ENCODE measurements at places on chromosomes 6 and 20.

GRCh38 chr6:118652051-118652615 is 742 bp upstream of the CEP85L start:
- DNase-seq = no peak

DNA sequence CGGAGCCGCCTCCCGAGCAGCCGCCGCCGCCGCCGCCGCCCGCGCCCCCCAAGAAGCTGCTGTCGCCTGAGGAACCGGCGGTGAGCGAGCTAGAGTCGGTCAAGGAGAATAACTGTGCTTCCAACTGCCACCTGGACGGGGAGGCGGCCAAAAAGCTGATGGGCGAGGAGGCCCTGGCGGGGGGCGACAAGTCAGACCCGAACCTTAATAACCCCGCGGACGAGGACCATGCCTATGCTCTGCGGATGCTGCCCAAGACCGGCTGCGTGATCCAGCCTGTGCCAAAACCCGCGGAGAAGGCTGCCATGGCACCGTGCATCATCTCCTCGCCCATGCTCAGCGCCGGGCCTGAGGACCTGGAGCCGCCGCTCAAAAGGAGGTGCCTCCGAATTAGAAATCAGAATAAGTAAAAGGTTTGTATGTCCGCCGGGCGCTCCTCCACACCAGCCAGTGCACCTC is 145.2 kb downstream of the SOBP start:
- DNase-seq = no peak

DNA sequence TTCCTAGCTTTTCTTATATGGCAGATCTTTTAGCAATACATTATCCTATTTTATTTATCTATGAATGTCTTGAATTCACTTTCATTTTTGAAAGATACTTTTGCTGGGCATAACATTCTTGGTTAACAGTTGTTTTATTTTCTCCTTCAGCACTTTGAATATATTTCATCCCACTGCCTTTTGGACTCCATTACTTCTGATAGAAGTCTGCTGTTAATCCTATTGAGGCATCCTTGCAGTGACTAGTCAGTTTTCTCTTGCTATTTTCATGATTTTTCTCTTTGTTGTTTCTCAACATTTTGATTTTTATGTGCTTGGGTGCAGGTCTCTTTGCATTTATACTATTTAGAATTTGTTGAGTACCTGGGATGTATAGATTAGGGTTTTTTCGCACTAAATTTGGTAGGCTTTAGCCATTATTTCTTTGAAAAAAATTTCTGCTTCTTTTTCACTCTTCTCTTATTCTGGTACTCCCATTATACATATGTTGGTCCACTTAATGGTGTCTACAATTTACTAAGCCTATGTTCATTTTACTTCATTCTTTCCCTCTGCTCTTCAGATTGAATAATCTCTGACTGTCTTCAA is 53.2 kb downstream of the PHACTR3 start:
- DNase-seq = no peak

DNA sequence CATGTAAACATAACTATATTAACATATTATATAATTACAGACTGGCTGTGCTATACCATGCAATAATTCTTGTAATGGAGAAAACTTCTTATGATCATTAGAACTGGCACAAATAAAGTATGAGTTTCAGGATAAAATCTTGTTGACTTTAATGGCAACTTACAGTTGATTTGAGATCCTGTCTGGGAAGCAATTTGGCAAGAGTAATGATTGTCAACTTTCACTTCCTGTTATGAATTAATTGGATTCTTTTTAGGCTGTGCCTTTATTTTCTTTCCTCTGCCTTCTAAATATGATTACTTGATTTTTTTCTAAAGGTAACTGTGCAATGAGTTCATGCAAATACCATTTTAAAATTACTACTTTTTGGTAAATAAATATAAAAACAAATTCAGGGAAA is 158.1 kb upstream of the B3GAT2 start:
- no peak for DNase-seq

DNA sequence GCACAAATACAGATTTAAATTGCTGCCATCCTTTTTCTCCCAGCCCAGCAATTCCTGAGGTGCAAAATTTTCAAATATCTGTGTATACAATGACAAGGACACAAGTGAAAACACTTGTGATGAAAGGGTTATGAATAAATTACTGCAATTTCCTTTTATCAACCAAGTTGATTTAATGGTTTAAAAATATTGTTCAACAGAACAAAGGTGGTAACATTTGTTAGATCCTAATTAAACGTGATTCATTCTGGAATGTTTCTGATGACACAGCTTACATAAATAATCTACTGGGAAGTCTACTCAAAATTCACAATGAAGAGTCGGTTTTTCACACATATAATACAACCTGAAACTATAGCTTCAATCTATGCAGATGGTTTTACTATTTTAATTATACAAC is 17.1 kb downstream of the B4GALT5 start:
- no peak for DNase-seq

- DNase-seq = no peak
These were observed 206.2 kb downstream of the WDR27 start for GRCh38 chr6:169495601-169496000.

DNA sequence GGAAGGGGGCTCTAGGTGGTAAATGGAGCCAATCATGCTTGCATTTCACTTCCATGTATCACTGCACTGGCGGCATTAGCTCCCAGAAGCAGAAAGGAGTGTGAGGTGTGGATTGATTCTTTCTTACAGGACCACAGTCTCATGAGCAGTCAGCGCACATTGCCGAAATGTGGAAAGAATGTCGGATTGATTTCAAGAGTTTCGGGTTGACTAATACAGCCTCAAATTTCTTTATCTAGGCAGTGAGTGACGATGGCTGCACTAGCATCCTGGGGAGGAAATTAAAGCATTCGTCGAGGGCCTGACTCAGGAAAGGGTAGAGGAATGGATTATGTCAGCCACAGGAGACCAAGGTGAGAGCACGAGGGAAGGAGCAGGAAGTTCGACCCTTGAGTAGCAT is 222.8 kb upstream of the CDYL start:
- no peak for DNase-seq

- DNase-seq = no peak
These were observed 9.2 kb downstream of the ZHX3 start for GRCh38 chr20:41308290-41308711.

DNA sequence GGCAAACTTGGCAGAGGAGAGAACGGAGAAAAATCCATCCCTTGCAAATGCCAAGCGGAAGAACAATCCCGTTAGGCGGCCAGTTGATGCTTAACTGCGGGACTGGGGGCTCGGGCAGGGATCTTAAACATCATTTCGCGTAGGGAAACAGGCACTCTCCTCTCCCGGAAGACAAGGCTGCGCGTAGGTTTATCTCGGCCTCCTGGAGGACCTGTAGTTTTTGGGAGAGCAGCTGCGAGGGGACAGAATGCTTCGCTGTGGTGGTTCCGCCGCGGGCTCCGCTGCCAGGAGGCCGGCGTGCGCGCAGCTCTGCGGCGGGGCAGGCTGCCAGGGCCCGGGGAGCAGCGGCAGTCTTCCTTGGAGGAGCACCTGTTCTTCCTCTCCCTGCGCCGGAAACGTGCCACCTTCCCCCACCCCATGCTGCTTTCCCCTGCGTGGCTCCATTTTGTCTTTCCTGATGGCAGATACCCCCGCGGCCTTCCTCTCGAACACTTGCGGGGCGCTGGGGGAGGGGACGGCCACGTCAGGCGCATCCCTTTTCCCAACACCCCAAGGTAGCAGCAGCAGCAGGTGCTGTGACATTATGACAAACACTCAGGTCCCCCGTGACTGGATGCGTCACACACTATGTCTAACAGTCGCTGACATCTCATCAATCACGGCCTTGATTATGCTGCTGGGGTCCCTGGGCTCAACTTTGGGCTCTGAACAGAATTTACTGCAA is 230.7 kb upstream of the BTBD3 start:
- DNase-seq = no peak

GRCh38 chr20:15045246-15045645 is 707.8 kb upstream of the FLRT3 start:
- no peak for DNase-seq

GRCh38 chr6:29506446-29507067 is 18.8 kb upstream of the MAS1L start:
- no peak for DNase-seq

DNA sequence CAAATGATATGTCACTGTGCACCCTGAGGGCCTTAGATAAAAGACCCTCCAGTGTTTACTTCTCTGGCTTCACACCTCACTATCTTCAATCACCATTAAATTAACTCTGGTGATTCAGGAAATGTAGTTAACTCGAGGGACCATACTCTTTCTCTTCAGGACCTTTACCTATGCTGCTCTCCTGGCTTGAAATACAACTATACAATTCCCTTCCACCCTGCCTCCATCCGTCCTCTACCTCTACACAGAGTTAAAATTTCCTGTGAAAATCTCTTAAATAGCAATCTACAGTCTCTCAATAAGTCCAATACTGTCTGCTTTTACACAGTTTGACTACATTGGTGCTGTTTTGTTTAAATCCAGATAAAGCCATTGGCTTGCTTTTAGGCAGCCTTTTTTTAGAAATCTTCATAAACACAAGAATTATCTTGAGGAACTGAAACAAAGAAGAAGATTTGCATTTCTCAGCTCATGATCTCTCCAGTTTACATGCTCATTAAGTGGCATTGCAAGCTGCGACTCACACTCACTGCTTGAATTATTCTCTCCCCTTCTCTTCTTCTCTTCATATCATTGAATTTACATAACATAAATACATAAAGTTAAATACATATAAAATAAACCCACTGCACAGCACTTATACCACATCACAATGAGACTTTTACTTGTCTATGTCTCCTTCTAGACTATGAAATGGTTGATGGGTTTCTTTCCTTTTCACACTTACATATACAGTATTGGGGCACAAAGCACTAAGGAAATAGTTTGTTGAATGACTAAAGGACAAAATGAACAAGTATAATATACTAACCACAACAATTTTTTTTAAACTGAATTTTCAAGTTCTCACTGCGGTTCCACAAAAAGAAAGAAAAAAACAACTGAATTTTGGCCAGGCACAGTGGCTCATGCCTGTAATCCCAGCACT is 239.0 kb upstream of the KCNQ5 start:
- DNase-seq = no peak
